ENCODE measurements at places on chromosomes 12 and 14. TPM values are rescaled to one million over a fixed set of nuclear protein-coding genes. Genes with fewer than 3 reads are reported as not detected.

CACNA1C gene
- 3.6 TPM for total RNA-seq

- no peak for DNase-seq
Observed at GRCh38 chr14:52789118-52789517, 2.3 kb downstream of the GNPNAT1 start.

DNA sequence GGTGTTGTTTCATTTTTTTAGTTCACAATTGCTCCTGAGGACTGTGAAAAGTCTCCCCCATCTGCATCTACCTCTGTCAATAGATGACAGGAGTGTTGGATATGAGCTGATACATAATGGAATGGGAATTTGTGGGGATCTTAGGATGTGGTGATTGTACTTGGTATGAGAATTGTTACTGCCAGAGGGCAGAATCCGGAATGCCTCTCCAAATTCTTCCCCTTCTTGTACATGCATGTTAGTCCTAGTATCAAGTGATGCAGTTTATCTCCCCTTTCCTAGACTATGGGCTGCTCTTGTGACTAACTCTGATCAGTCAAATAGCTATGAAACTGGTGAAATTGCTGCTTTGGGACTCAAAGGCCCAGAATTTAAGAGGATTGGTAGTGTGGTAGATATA lies 24.8 kb upstream of the NOVA1 start:
- DNase-seq = no peak

DNA sequence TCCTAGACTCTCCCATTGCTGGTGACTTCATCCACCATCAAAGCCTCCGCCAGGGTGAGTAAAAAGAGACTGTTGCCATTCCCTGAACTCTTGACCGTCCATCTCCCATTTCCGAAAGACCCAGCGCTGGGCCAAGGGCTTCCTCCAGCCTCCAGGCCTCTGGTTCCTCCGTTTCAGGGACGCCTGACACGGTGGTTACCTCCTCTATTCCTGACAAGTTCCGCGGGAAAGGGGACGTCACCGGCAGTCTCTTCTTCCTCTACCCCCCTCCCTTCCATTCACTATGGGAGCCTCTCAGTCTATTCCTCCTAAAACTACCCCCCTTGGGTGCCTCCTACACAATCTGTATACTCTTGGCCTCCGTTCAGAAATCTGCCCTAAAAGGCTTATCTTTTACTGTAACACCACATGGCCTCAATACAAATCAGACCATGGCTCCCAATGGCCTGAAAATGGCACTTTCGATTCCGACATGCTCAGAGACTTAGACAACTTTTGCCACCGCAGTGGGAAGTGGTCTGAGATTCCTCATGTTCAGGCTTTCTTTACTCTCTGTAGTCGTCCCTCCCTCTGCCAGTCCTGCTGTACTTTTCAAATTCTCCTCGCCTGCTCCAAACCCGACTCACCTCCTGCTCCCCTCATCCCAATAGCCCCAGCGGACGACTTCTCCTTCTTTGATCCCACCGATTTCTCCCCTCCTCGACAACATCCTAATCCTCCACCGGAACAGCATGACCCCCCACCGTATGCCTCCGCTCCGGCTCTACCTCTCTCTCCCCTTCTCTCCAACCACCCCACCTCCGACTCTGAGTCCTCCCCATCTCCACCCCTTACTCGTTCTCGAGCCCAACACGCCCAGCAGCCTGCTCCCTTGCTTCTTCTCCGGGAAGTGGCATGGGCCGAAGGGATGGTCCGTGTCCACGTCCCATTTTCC lies 70.4 kb downstream of the MOK start:
- no peak for DNase-seq

DNA sequence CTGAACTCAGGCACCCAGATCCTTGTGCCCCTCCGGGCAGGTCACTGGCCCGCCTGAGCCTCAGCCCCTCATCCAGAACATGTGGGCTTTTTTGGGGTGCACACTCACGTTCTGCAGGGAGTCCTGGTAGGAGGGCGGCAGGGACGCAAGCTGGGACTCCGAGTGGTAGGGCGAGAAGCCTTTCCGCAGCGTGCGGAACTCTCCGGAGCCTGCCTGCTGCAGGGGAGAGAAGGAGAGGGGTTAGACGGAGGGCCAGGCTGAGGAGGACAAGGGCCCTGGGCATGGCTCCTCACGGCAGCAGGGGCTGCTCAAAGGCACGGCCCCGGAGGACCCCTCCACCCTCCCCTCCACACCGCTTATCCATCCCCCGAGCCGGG lies 40.8 kb downstream of the CCNK start:
- DNase-seq = no peak

GRCh38 chr14:99427632-99428300 lies 52.9 kb downstream of the SETD3 start:
- no peak for DNase-seq

DNA sequence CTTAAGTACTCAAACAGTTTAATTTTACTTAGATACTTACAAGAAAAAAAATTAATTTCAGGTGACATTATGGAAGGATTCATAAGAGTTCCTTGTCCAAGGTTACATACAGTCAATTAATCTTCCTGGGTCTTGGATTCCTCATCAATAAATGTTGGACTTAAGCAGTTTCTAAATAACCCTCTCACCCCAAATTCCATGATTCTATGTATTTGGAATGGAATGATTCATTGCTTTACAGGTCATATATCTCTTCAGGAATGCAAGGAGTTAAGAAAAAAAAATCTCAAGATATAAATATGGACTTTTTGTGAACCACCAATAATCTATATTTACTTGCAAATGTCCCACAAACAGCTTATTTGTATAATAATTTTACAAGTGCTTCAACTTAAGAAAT lies 84.2 kb upstream of the BMP4 start:
- no peak for DNase-seq

GRCh38 chr12:130128790-130129735 lies 33.2 kb upstream of the FZD10 start:
- DNase-seq = no peak

GRCh38 chr12:82964446-82964845 lies 277.7 kb downstream of the TMTC2 start:
- DNase-seq = peak; percentile 41

DNA sequence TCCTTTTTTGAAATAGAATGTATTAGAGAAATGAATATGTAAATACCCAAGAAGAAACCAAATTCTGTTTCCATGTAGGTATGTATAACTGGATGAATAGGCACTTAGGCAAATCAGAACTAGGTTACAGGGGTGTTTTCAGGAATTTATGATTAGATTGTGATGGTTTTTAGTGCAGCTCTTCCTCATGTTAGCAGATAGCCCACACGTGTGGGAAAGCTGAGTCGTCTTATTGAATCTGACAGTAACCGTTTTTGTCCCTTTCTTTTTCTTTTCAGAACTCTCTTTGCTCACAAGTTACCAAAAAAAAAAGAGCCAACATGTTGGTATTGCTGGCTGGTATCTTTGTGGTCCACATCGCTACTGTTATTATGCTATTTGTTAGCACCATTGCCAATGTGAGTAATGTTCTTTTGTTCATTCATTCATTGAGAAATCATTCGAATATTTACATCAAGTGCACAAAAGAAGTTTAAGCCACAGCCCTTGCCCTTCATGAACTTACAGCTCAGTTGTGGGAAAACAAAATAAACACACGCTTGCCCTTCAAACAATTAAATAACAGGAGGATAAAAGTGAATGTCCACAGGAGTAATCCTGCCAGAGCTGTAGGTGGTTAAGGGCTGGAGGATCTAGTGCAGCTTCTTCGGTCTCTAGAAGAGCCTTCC lies 14.8 kb downstream of the EMP1 start:
- no peak for DNase-seq

DNA sequence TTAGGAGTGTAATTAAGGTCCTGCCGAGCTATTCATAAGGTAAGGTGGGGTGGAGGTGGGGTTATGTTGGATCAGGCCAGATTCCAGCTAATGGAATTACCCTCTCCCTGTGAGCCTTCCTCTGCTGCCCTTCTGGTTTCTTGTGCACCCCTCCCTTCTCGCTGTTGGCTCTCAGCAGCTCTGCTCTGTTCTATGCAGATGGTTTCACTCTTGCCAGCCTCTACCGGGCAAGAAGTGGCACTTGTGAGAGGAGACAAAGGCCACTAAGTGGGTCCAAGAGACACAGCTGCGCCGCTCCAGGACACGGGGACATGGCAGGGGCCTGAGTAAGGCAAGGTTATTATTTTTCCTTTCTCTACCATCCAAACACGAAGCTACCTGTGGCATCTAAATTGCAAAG lies 334.4 kb downstream of the EMP1 start:
- no peak for DNase-seq

- no peak for DNase-seq
Observed at GRCh38 chr12:26229910-26230309, 34.5 kb downstream of the SSPN start.

PRICKLE1 gene
- total RNA-seq = 12.9 TPM

ASCL1 gene
- 0.04 TPM for total RNA-seq

NUMB gene
- 15.1 TPM for total RNA-seq

GRCh38 chr12:41304526-41304925 lies 116.4 kb downstream of the PDZRN4 start:
- no peak for DNase-seq

- no peak for DNase-seq
Observed at GRCh38 chr14:51072976-51073375, 21.9 kb downstream of the TRIM9 start.

KLRC1 gene
- total RNA-seq = 0.22 TPM

DNA sequence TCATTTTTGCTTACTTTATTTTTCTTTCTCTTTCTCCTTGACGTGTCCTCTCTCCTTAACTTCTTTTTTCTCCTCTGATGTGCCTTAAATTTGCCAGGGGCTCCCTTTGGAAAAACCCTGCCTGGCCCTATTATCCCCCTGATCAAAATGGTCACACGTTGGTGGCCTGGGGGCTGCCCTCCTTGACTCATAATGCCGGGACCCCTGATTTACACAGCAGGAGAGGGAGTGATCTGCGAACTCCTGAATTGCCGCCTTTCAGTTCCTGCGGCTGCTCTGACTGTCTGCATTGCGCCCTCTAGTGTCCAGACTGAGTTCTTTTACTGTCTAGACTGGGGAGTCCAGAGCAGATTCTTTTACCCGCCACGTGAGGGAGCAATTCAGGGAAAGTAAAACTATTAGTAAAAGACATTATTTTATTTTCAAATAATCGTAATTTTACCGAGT lies 44.8 kb upstream of the GZMB start:
- DNase-seq = peak; percentile 92

- peak; percentile 49 for DNase-seq
Observed at GRCh38 chr12:48973941-48974673, 2.6 kb upstream of the WNT10B start.

- DNase-seq = no peak
Observed at GRCh38 chr12:49279706-49280159, 14.9 kb downstream of the TUBA1C start.

GRCh38 chr12:6315704-6316597 lies 5.5 kb downstream of the PLEKHG6 start:
- peak; percentile 6 for DNase-seq

IL22 gene
- total RNA-seq = not detected

- DNase-seq = no peak
Observed at GRCh38 chr12:72219937-72220336, 52.2 kb upstream of the TRHDE start.

Data from muscle of leg (tissue), 16 donors.